Stimulated activated CD8-positive, alpha-beta memory T cell treated with anti-CD3 and anti-CD28 coated beads, Interleukin-4, amount 100 ng/mL, for 1 hour (primary cell): ENCODE measurements at places on chromosomes 1 and 21.

DNA sequence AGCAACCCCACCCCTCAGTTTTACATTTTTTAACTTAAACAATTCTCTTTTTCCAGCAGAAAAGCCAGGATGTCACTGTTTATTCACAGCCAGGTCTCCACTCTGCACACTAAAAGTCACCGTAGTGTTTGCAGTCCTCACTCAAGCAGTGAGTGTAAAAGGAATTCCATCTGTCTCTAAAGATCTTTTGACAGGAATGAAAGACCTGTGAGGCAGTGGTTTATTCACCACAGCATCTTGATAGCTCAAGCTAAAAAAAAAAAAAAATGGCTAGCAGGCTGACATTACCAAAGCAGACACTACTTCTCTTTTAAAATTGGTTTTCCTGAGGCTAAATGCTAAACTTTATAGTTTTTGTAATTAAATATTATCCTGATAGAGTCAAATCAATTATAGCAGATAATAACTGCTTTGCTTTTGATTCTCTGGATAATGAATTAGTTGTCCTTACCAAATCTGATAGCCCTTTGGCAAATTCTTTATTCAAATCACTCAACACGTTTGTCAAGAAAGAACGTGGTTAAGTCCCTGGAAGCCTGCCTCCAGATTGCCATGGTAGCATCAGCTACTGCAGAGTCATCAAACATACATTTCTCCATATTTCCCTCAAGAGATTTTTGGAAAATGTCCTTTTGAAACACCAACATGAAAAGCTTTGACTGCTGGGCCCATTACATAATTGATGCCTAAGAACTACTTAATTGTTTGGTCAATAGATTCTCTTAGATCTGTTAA is 22.2 kb upstream of the SLC5A9 start:
- DNase-seq, result no peak

DNA sequence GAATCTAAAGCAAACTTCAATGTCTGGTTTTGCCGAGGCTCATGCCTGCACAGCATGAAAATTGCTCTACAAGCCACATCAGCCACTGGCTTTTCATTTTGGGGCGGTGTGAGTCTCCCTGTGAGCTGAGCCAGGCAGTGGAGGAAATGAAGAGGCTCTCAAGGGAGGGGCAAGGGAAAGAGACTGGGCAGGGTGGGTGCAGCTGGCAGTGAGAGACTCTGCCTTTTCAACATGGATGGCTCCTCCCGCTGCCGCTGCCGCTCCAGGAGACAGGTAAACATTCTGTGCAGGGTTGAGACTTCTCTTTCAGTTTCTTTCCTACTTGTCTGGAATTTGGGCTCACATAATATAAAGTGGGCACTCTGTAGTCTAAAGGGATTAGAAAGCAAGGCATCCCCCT is 11.3 kb upstream of the CTSE start:
- DNase-seq, result no peak

DNA sequence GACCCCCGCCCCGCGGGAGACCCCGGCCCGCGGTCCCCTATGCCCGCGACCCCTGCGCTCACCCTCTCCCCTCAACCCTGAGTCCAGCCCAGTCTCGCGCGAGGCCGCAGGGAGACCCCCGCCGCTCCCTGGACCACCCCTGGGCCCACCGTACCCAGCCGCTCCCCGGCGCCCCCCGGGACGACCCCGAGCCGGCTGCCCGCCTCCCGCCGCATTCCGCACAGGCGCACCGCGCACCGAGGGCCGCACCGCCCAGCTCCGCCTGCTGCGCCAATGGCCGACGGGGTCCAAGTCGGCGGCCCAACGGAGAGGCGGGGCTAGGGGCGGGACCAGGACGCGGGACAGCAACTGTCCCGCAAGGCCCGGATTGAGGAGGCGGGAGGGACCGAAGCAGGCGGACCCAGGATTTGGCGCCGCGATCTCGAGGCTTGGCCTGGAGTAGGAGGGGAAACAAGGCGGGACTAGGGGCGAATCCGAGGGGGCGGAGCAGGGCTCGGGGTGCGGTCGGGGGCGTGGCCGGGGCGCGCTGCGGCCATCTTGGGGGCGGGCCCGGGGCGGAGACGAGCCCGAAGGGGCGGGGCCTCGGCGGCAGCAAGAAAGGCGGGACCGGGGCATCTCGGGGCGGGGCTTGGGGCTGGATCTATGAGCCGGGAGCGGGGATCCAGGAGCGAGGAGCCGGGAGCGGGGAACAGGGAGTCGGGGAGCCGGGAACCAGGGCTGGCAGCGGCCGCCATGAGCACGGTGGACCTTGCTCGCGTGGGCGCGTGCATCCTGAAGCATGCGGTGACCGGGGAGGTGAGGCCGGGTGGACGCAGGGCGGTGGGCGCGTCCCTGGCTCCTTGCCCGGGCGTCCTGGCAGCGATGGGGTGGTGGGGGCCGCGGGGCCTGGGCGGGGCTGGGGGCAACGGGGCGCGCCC is at the start of gene PRXL2B:
PRXL2B (plus strand) TSS at position 624 of the 917 bp plus-strand sequence; CDS start at position 733, 109 bp downstream.
- DNase-seq, result peak; percentile 98

DNA sequence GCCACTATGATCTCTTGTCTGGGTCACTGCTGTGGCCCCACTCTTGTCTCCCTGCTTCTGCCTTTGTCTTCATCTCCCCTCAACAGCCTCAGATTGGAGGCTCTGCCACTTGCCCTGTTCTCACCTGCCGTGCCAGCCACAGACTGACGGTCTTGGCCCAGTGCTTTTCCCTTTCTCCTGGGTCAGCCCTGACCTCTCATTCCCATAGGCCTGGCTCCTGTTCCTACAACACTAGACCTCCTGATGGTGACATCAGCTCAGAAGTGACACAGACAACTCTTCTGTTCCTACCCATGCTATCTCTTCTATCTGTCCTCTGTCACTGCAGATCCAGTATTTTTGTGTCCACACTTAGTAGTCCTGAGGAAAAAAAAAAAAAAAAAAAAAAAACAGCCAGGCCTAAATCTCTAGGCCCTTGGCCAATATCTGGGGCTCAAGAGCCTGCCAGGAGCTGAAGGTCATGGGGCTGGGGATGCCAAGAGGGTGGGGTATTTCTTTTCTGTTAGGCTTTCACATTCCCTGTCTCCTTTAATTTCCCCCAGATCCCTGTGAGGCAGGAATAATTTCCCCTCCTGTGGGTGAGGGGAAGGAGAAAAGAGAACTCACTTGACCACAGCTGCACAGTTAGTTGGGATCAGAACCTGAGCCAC is 42.0 kb upstream of the FOXO6 start:
- no peak for DNase-seq

DNA sequence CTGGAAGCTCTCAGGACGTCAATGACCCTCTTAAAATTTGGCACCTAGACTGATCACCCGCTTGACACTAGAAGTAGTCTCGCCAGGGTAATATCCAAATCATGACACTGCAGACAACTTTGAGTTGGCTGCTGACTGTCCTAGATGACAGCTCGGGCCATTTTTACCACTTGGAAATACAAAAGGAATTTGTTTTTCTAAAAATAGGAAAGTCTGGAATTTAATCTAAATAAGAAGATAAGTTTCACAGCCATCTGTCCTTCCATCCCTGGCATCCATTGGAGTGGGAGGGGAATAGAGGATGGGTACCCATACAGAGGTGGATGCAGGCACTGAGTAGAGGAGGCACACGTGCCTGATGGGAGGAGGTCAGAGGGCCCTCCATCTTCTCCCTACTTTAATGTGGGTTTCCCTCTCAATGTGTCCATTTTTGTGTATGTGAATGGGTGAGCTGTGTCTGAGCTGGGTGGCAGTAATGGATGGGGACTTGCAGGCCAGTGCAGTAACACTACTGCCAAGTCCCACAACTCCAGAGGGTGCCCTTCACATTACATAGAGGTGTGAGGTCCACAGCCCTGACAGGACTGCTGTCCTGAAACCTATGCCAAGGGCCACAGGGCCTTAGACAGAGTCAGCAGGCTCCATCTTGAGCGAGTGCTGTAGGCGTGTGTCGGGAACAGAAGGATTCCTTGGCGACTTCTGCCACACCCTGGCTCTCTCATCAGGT is 104.8 kb upstream of the IPO9 start:
- no peak for DNase-seq

DNA sequence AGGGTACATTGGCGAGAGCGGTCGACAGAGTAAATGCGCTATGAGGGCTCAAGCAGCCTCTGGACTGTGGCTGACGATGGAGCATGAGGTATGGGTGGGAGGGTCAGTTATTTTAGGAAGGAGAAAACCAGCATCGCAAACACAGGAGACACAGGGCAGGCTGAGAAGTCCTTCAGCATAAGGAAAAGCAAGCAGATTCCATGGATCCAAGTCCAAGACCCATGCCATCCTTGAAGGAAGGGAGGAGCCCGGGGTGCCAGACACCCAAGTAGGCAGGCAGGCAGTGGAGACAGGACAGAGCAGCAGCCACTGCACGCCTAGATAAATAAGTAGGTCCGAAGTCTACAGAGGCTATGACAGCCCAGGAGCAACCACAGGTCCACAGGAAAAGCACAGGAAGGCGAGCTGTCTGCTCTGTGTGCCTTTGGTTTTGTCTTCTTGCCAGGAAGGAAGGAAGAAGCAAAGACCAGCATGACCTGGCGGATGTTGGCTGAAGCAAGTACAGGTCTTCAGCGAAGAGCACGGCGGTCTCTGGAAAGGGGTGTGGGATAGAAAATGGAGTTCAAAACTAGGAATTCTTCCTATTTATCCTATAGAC is 76.4 kb upstream of the SLC45A1 start:
- no peak for DNase-seq

DNA sequence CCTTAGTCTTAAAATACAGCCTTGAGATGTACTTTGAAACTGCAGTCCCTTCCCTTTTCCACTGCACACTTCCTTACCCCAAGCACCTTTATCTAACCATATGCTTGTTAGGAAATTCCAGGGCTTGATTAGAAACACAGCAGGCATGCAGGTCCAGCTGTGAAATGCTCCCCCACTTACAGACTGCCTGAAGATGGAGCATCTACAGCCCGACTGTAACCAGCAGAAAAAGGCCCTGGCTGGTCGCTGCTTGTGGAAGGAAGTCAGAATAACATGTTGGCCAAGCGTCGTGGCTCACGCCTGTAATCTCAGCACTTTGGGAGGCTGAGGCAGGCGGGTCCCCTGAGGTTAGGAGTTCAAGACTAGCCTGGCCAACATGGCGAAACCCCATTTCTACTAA is 37.2 kb downstream of the VN1R5 start:
- no peak for DNase-seq
